Left lobe of liver (tissue), 2 donors: ENCODE measurements at places on chromosomes 1 and 21. TPM values are rescaled to one million over a fixed set of nuclear protein-coding genes. Genes with fewer than 3 reads are reported as not detected.

DNA sequence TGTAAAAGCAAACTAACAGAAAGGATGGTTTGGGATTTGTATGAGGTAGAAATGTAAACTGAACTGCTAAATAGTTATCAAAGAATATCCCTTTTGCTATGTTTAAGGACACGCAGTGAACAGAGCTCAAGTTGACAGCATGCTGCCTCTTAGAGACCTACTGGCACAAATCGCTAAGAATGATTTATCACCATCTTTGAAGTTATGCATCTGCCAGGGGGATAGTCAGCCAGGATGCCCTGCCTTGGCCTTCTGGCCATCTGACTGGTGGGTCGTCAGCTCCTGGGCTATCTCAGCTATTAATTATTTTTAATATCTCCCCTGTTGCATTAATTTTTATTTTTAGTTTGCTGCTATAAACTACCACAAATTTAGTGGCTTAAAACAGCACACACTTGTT, 334.8 kb upstream of the KAZN start:
- DNase-seq: no peak

DNA sequence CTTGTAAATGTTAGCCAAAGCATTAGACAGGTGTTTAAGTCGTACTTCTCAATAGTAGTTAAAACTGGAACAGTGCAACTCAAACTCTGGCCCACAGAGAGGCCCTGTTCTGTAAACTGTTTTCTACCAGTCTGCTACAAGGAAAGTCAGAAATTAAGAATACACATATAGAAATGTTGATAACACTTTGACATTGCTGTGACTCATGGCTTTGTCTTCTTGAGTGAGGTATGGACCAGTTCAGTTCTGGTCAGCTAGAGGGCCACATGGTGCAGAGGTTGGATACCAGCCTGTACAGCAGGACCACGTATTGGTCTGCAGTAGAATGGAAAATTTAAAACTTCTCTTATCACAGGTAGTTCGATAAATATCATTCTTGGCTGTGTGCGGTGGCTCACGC, 22.3 kb downstream of the ZBTB8B start:
- DNase-seq: no peak

GRCh38 chr1:232112076-232112475, 485.5 kb downstream of the DISC1 start:
- DNase-seq: no peak

DNA sequence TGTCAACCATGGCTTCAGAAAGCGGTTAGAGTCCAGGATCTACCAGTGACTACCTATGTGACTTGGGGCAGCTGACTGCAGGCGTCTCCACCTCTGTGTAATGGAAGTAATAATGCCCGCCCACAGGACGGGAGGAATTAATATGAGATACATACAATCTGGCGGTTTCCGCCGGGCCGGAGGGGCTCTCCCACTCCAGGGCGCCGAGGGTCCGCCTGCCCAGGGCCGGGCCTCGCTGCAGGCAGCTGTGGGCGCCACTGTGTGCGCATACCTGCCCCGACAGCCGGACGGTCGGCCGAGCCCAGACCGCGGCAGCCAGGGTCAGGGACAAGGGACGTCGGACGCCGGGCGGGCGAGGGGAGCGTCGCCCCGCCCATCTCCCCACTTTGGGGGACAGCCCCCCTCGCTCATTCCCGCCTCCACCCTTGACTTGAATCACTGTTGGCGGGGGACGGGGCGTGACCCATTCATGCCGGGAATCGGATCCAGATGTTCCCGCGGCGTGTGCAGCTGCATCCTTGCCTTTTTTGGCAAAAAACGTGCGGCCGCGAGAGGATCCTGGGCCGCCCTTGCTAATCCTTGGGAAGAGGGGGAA, 6.0 kb upstream of the SF3A3 start:
- DNase-seq: no peak

- peak; percentile 71 for DNase-seq
These were observed at the start of gene GPR153 for GRCh38 chr1:6260961-6261614. GPR153 (minus strand) TSS chr1:6261098; CDS start chr1:6254905, 6,193 bp downstream.

GRCh38 chr1:88983791-88984559, 8.5 kb downstream of the KYAT3 start:
- DNase-seq: no peak

The MARK1 gene
- total RNA-seq: 0.38 TPM

The OR2T33 gene
- total RNA-seq: not detected

The CYYR1 gene
- 3.6 TPM for total RNA-seq

The ELK4 gene
- 29.9 TPM for total RNA-seq
